ENCODE measurements at places on chromosomes 7 and 10. TPM values are rescaled to one million over a fixed set of nuclear protein-coding genes. Genes with fewer than 3 reads are reported as not detected.

DNA sequence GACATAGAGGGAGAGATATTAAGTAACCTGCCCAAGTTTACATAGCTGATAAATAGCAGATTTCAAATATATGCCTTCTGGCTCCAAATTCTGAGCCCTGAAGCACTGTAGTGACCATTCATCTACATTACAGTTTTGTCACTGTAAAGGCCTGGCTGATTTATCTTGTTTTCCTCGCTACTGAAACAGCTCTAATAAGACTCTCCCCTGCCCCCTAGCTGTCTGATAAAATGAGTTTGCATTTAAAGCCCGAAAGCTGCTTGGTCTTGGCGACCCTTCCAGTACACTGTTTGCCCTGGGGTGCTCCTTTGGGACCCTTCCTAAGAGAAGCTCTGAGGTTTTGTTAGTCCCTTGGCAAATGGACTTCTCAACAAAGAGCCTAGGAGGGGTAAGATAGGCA, 59.7 kb upstream of the RAB11FIP2 start:
- no peak for DNase-seq

The MPP7 gene
- 31.2 TPM for total RNA-seq

The MSANTD7 gene
- 17.3 TPM for total RNA-seq

DNA sequence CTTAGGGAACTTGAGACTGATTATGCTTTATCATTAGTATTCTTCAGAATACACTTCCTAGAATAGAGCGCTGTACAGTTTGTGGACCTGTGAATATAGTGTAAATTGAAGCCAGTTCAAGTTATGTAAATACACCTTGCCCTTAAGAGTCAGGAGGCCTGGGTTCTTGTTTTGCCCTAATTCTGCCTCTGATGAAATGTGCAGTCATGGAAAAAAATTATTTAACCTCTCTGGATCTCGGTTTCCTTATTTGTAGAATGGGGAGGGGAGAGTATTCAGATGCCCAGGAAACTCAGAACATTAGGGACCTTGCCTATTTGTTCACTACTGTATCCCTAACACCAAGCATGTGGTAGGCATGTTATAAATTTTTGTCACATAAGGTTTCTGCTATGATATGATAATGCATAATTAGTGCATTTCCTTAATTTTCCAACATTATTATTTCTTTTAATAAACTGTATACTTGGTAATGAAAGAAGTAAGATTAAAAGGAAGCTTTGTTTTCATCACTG, 1.3 kb downstream of the EXOC6 start:
- no peak for DNase-seq

GRCh38 chr7:78368771-78369170, 570.2 kb downstream of the PHTF2 start:
- no peak for DNase-seq

DNA sequence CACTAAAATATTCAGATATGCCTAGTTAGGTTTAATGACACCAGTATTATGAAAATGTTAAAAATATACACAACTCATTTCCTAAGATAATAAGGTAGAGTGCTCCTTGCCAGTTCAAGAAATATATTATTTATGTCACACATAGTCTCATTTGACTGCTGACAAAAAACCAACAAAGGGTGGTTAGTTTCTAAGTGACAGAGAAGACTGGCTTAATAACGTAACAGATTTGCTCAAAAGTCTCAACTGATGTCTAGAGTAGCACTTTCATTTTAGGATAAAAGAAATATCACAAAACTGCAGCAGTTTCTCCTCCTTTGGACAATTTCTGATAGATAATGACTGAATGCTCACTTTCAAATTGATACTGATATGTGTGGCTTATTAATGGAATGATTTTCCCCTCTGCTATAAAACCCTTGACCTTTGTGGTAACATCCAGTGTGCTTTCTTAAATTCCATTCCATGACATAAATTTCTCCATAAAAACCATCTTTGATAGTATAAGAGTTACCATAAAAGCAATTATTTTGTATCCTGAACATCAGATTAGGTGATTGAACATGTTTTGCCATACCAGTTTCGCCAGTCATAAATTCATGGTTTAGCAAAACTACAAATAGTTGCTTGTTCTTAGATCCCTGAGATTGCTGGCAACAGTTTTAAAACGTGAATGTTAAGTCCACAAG, 94.2 kb downstream of the NRBF2 start:
- DNase-seq: no peak

The FBXL13 gene
- 8.1 TPM for total RNA-seq

Measured in urinary bladder (tissue), 4 donors.